ENCODE measurements at places on chromosomes 6 and 20.
A peak's percentile ranks its signal among the peaks of the same experiment; 100 is the strongest.

DNA sequence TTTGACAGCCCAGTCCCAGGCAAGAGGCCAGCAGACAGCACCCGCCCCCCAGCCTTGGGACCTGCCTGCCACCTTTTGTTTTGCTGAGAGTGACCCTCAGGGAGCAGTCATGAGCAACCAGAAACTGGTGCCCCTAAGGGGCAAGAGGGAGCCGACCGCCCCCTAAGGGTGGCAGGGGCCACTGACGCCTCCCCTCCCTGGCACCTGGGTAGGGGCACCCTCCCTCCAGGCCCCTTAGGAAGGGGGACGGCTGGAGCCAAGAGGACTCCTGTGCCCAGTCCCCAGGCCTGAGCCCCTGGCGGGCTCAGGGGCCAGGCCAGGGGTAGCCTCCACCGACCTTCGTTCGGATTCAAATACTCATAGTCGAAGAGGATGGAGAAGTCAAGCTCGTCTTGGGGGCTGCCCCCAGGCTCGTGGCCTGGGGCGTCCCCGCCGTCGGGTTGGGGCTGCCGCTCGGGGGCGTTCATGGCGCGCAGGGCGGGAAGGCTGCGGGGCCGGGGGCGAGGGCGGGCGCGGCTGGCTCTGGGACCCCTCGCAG is 417 bp downstream of the NFATC2 start:
- DNase-seq, result peak; percentile 83

- DNase-seq, result no peak
These were observed 880.8 kb downstream of the PHF3 start for GRCh38 chr6:64516393-64516792.

- DNase-seq, result no peak
These were observed 4.5 kb downstream of the DLL1 start for GRCh38 chr6:170286246-170286933.

- no peak for DNase-seq
These were observed 4.3 kb downstream of the EYA4 start for GRCh38 chr6:133245422-133245903.

GRCh38 chr6:121880831-121881230 is 445.4 kb downstream of the GJA1 start:
- no peak for DNase-seq

- DNase-seq, result no peak
These were observed 110.0 kb upstream of the RIN2 start for GRCh38 chr20:19648024-19648423.

Measured in germinal center (tissue), 1 donor.